ENCODE measurements at places on chromosomes 7 and 10. TPM values are rescaled to one million over a fixed set of nuclear protein-coding genes. Genes with fewer than 3 reads are reported as not detected.

- H3K27me3 ChIP-seq = no peaks in the 10 kb centered on the region
- peak; percentile 32 for DNase-seq
- H3K36me3 ChIP-seq = peaks cover 20% of the 10 kb centered on the region
- H3K4me1 ChIP-seq = no peaks in the 10 kb centered on the region
Measured at GRCh38 chr7:37208528-37208927, 240.1 kb downstream of the ELMO1 start.

DNA sequence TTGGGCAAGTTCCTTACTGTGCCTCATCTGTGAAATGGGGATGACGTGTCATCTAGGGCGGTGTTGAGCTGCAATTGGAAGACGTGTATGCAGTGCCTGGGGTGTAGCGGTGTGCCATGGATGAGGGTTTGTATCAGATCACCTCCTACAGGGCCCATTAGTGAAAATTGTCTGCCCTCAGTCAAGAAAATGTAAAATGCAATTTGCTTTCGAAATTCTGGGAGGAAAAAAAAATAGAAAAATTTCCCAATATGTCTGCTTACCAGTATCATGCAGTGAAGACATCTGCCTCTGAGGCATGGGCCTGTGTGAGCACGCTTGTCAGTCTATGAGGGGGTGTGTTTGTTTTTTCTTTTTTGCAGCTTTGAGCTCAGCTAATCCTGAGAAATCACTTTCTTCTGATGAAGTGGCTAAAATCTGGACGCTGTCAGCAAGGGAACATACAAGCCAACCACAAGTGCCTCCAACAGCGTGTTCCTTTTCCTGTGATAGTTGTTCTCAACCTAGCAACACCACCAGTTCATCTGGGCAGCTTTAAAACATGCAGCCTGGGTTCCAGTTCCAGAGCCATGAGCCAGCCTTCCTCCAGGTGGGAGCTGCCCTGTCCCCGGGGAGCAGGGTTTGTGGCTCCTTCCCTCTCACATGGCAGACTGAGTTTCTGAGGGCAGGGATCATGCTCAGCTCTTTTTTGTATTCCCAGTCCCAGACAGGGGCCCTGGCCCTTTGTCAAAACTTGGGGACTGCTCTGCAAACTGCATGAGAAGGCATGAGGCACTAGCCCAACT, 10.3 kb downstream of the FAM241B start:
- H3K4me1 ChIP-seq = peaks cover 17% of the 10 kb centered on the region
- H3K27me3 ChIP-seq = no peaks in the 10 kb centered on the region
- 0 out of 2 replicates have a peak, but pooled peaks cover 3% of the 10 kb centered on the region for H3K36me3 ChIP-seq
- no peak overlapping the region for H3K27ac ChIP-seq
- DNase-seq = no peak
- H3K4me3 ChIP-seq = no peak overlapping the region

DNA sequence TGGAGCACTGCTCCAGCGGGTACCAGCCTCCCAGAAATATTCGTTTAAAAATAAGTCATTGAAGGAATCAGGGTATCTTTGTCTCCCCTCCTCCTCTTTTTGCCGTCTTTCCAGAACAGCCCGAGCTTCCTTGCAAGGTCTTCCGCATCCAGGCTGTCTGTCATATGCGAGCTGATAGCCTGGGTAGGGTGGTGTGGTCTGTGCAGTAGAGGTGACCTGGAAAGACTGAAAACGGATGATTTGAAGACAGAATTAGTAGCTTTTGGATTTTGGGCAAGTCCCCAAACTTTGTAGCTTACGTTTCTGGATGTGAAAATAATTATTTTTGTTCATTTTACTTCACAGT, 480 bp downstream of the VPS50 start:
- H3K4me3 ChIP-seq = peak overlapping the region; percentile 99
- DNase-seq = no peak
- H3K27me3 ChIP-seq = peaks cover 4% of the 10 kb centered on the region
- no peaks in the 10 kb centered on the region for H3K36me3 ChIP-seq
- H3K4me1 ChIP-seq = no peaks in the 10 kb centered on the region
- H3K27ac ChIP-seq = no peak overlapping the region

DNA sequence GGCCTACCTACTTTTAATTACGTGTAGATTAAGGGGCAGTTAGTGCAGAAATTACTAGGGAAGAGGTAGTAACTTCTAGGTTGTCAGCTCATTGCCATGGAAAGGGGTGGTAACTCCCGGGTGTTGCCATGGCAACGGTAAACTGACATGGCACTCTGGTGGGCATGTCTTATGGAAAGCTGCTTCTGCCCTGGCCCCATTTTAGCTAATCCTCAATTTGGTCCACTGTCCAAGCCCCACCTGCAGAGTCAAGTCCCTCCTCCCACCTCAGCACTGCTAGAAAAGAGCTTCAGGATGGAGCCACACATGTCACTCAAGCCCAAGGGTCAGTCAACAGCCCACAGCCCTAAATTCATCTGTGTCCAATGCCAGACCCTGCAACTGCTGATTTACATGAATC, 7.5 kb upstream of the ZKSCAN1 start:
- H3K36me3 ChIP-seq = no peaks in the 10 kb centered on the region
- no peak overlapping the region for H3K4me3 ChIP-seq
- peaks cover 13% of the 10 kb centered on the region for H3K4me1 ChIP-seq
- no peak overlapping the region for H3K27ac ChIP-seq
- H3K27me3 ChIP-seq = peaks cover 5% of the 10 kb centered on the region

- H3K27me3 ChIP-seq = peaks cover 7% of the 10 kb centered on the region
- H3K4me3 ChIP-seq = no peak overlapping the region
- no peak for DNase-seq
- H3K36me3 ChIP-seq = no peaks in the 10 kb centered on the region
- peaks cover 5% of the 10 kb centered on the region for H3K4me1 ChIP-seq
- no peak overlapping the region for H3K27ac ChIP-seq
Measured at GRCh38 chr7:101693498-101694091, 64.5 kb upstream of the MYL10 start.

DNA sequence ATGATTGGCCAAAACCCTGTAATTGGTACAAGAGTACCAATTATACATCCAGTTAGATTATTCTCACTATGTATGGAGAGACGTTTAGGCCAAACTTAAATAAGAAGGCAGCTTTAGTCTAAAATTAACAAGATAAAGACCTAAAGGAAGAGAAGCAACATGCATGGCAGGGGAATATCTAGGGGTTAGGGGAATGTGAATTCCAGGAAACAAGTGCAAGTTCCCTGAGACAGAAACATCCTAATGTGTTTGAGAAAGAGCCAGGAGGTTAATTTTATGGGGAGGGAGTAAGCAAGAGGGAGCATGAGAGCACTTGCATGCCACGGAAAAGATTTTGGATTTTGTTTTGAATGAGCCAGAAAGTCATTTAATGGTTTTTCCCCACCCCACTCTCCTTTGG, 39.6 kb upstream of the CCDC6 start:
- peak overlapping the region; percentile 25 for H3K4me3 ChIP-seq
- H3K27ac ChIP-seq = no peak overlapping the region
- no peaks in the 10 kb centered on the region for H3K36me3 ChIP-seq
- H3K4me1 ChIP-seq = peaks cover 24% of the 10 kb centered on the region

DNA sequence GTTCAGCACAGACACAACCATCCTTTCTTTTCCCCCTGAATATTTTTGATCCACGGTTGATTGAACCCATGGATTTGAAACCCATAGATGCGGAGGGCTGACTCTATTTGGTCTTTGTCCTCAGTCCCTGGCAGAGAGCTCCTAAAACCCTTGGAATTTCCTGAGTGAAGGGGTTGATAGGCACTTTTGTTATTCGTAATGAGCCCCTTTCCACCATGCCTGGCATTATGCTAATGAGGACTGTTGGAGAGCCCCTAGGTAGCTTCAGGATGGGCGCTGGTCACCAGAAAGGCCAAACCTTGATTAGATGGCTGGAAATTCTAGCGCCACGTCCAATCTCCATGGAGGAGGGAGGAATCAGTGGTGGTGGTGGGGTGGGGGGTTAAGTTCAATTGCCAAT, 205.8 kb upstream of the GRB10 start:
- peaks cover 8% of the 10 kb centered on the region for H3K27me3 ChIP-seq
- peak overlapping the region; percentile 63 for H3K27ac ChIP-seq
- H3K4me3 ChIP-seq = no peak overlapping the region
- H3K36me3 ChIP-seq = peaks cover 3% of the 10 kb centered on the region

GRCh38 chr7:127961786-127962453, 69.3 kb downstream of the LRRC4 start:
- no peaks in the 10 kb centered on the region for H3K4me1 ChIP-seq
- H3K27me3 ChIP-seq = no peaks in the 10 kb centered on the region
- peaks cover 14% of the 10 kb centered on the region for H3K36me3 ChIP-seq
- no peak for DNase-seq
- H3K4me3 ChIP-seq = no peak overlapping the region

GRCh38 chr10:1148855-1149605, 92.8 kb downstream of the WDR37 start:
- peaks cover 18% of the 10 kb centered on the region for H3K36me3 ChIP-seq
- no peak for DNase-seq
- H3K4me3 ChIP-seq = no peak overlapping the region

GRCh38 chr7:20287317-20287716, 43.4 kb upstream of the ITGB8 start:
- peaks cover 3% of the 10 kb centered on the region for H3K4me1 ChIP-seq
- no peaks in the 10 kb centered on the region for H3K36me3 ChIP-seq
- no peak for DNase-seq
- H3K27me3 ChIP-seq = no peaks in the 10 kb centered on the region
- no peak overlapping the region for H3K27ac ChIP-seq

DNA sequence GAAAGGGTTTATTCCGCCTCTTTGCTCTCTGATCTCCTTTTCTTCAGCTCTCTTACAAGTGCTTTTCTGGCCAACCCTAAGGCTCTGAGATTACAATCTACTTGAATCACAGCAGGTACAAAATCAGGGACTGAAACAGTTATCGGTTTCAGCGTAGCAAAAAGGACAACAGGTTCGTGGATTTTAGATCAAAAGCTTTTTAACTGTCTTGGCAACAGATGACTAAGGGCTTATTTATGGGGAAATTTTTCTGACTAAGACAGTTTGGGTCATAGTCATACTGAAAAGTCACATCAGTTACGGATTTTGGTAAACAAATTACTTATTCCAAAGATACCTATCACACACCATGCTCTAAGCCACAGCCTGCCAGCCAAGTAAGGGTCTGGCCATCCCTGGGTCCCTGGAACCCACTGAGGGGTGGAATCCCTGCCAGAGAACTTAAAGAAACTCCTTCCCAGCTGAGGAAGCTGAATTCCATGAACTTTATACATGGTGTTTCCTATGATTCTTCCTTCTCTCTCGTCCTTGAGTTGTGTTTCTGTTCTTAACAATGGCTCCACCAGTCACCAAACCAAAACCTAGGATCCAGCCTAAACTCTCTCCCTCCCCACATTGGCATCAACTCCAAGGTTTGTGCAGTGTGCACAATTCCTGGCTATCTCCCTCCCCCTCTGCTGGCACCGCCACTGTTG, 169.3 kb downstream of the FAM107B start:
- peaks cover 24% of the 10 kb centered on the region for H3K4me1 ChIP-seq
- H3K36me3 ChIP-seq = peaks cover 8% of the 10 kb centered on the region
- peak overlapping the region; percentile 94 for H3K4me3 ChIP-seq
- H3K27me3 ChIP-seq = peaks cover 31% of the 10 kb centered on the region
- DNase-seq = no peak

DNA sequence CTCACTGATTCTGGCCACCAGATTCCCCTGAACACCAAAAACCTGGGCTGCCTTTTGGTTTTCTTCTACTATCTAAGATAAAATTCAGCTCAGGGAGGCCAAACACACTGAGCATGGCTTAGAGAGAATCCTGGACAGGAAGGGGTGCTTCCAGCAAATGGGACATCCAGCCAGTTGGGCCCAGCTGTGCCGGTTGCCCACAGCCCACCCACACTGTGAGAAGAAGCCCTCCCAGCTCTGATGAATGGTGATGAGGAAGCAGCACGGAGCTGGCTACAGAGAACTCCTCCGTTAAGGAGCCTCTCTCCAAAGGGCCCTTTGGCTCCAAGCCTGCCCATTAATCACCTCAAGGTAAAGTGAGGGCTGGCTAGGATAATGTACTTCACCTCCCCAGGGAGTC, 15.9 kb downstream of the LRRC18 start:
- H3K4me3 ChIP-seq = no peak overlapping the region
- H3K4me1 ChIP-seq = 0 out of 2 replicates have a peak, but pooled peaks cover 3% of the 10 kb centered on the region
- no peak for DNase-seq
- H3K36me3 ChIP-seq = no peaks in the 10 kb centered on the region
- H3K27me3 ChIP-seq = no peaks in the 10 kb centered on the region

GRCh38 chr7:6323967-6324701, 51.7 kb upstream of the CYTH3 start:
- no peak for DNase-seq
- no peak overlapping the region for H3K4me3 ChIP-seq
- H3K36me3 ChIP-seq = no peaks in the 10 kb centered on the region
- peak overlapping the region; percentile 81 for H3K27ac ChIP-seq
- H3K27me3 ChIP-seq = no peaks in the 10 kb centered on the region

- no peak overlapping the region for H3K4me3 ChIP-seq
- no peak for DNase-seq
- H3K27ac ChIP-seq = no peak overlapping the region
- peaks cover 10% of the 10 kb centered on the region for H3K4me1 ChIP-seq
- no peaks in the 10 kb centered on the region for H3K36me3 ChIP-seq
- H3K27me3 ChIP-seq = no peaks in the 10 kb centered on the region
Measured at GRCh38 chr10:142371-142770, 7.1 kb downstream of the ZMYND11 start.

DNA sequence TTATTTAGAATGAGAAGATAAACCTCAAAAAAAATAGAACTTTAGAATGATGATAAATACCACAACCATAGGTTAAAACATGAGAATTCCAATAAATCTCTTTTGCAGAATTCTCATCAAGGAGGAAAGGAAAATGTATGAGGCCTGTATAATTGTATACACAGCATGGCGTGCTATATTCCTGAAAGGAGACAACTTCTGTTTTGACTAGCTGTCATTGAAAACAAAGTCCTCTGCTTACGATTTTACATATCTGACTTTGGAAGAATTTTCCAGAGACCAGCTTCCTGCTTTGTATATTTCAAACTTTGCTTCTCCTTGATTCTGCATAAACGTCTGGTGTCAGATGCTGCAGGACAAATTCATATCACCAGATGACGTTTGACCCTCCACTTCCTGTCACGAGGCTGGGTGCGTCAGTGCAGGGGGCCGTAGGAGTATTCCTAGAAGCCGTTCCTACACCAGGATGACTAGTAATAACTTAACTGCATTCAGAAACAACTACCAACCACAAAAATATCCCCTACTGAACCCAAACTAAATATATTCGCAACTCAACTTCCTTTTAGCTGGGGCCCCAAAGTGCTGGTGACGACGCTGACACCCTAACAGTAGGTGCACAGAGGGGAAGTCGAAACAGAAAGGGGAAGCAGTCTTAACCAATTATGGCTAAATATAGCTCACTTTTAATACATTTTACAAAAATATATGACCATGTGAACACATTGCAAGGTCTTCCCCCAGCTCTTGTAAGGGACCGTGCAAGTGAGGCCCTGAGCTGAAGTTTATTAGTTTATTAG, 178.6 kb upstream of the INHBA start:
- H3K27me3 ChIP-seq = no peaks in the 10 kb centered on the region
- no peak for DNase-seq
- H3K27ac ChIP-seq = no peak overlapping the region
- H3K36me3 ChIP-seq = no peaks in the 10 kb centered on the region

GRCh38 chr10:68957284-68957615, 1.3 kb downstream of the DDX21 start:
- H3K27me3 ChIP-seq = no peaks in the 10 kb centered on the region
- H3K4me3 ChIP-seq = peak overlapping the region; percentile 99

- no peaks in the 10 kb centered on the region for H3K27me3 ChIP-seq
- peaks cover 45% of the 10 kb centered on the region for H3K36me3 ChIP-seq
- peak overlapping the region; percentile 43 for H3K27ac ChIP-seq
Measured at GRCh38 chr7:2713978-2714377, 26.0 kb downstream of the AMZ1 start.

- H3K27me3 ChIP-seq = no peaks in the 10 kb centered on the region
- H3K27ac ChIP-seq = peak overlapping the region; percentile 87
Measured at GRCh38 chr10:103238506-103239252, 7.0 kb upstream of the RPEL1 start.

PLCE1 gene
- 0.14 TPM for total RNA-seq

SEMA4G gene
- total RNA-seq = 13.0 TPM

AKR1C3 gene
- total RNA-seq = 9.0 TPM

MBL2 gene
- total RNA-seq = not detected

Measured in WTC11 (cell line).